Right hindlimb (tissue), 1 donor: ENCODE measurements at places on chromosomes 6 and 20.
A peak's percentile ranks its signal among the peaks of the same experiment; 100 is the strongest.

DNA sequence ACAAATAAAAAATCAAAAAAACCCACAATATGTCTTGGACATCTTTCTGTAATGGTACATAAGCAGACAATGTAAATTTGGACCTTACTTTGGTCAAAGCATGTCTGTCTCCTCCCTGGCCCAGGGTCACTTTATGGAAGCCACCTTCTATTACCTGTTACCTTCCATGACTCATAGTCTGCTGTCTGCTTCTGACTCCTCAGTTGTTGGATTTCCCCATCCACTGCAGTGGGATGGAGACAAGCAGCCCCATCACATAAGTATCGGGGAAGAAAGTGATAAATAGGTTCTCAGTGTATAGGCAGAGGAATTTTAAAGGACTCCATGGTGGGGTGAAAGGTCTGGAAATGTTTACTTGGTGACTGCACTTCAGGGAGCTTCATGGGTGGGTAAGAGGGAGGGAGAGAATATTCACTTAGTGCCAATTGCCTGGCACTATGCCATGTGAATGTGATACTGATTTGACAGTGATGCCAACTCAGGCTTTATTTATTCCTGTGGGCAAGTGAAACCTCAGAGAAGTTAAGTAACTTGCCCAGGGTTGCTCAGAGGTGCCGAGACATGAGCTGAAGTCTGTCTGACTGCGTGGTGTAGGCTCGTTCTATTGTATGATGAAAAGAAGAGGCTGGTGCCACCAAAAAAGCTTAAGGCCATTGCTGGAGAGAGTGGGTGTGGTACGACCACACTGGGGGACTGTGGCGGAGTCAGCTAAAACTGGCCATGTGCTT, 175.6 kb upstream of the RNF24 start:
- no peak for DNase-seq

DNA sequence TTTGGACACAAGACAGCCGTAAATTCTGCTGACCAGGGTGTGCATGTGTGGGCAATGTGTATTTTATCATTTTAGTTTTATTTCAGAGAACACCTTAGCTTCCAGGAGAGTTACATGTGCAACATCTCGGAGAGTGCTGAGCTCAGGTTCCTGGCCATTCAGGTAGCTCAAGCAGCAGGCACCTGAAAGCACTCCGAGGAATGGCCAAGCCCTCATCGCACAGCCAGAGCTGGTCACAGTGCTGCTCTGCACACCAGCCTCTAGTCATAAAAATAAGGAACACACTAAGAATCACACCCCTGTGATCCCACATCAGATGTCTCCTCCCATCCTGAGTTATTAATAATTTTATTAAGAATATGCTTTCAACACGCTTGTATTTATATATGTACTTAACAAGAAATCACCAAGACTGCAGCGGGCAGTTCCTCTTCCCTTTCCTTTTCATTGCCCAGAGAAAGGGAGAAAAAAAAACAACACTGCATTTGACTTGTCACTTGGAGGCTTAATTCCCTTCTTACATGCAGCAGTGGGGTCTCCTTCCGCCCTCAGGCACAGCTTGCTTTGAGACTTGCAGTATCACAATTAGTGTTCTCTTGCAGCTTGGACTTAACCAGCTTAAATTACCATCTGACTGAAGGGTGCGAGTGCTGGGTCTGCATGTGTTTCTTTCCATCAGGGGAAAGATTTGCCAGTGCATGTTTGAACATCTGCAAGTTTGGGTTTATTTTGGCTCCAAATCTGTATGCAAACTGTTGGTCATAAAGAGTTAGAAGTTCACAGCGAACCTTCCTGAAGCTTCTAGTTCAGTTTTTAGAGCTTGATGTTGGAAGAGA, 36.0 kb upstream of the IRF4 start:
- no peak for DNase-seq

GRCh38 chr6:136550330-136551071, at the start of gene MAP7:
MAP7 (minus strand) TSS chr6:136550422; CDS start chr6:136550408, 14 bp downstream.
- peak; percentile 58 for DNase-seq

GRCh38 chr20:3997446-3997845, 17.9 kb downstream of the RNF24 start:
- DNase-seq = no peak

GRCh38 chr6:22219925-22220324, 76.9 kb downstream of the PRL start:
- no peak for DNase-seq
